Fibroblast of villous mesenchyme (primary cell): ENCODE measurements at places on chromosomes 6 and 20. TPM values are rescaled to one million over a fixed set of nuclear protein-coding genes. Genes with fewer than 3 reads are reported as not detected.

Gene FAM83B
- 0.43 TPM in 1 of 2 replicates, not detected in the other for total RNA-seq

DNA sequence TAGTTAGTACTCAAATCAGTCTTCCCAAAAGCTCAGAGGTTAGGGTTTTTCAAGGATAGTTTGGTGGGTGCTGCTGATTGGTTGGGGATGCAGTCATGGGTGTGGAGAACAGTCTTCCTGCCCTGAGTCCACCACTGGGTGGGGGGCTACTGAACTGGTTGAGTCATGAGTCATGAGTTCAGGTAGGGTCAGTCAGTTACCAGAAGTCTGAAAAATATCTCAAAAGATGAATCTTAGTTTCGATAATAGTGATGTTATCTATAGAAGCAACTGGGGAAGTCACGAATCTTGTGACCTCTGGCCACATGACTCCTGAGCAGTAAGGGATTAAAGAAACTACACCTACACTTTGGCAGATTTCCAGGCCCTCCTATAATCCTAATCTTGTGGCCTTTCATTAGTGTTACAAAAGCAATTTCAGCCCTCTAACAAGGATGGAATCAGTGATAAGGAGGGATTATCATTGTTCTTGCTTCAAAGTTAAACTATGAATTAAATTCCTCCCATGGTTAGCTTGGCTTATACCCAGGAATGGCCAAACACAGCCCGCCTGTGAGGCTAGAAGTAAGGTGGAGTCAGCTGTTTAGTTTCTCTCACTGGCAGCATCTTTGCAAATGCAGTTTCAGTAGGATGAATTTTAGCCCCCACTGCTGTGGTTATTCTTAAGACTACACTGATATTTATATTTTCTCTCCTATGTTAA is 33.3 kb upstream of the NKAIN2 start:
- DNase-seq, result no peak

- DNase-seq, result peak; percentile 77
Observed at GRCh38 chr20:8254911-8255582, 123.0 kb downstream of the PLCB1 start.

GRCh38 chr6:136682292-136682691 is 110.0 kb downstream of the MAP3K5 start:
- no peak for DNase-seq

Gene MYLK2
- total RNA-seq, result under 0.01 and 0.32 TPM in 2 replicates

GRCh38 chr6:167424060-167424673 is 99.3 kb downstream of the TTLL2 start:
- no peak for DNase-seq

DNA sequence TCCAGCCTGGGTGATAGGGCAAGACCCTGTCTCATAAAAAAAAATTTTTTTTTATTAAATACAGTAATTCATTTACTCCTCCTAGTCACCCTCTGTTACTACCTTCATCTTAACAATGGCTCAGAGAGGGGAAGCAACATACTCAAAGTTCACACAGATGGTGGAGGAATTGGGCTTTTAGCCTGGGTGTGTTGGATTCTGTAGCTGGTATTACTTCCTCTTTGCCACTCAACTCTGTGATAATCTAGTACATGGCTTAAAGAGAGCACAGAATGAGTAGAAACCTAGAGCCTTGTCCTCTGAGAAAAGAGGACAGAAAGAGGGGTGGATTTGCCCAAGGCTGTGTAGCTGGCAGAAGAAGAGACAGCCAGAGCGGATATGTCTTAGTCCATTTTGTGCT is 96.6 kb downstream of the DLGAP4 start:
- DNase-seq, result no peak

- DNase-seq, result no peak
Observed at GRCh38 chr6:27470023-27470422, 2.9 kb downstream of the ZNF184 start.
